ENCODE measurements at places on chromosomes 5 and 9. TPM values are rescaled to one million over a fixed set of nuclear protein-coding genes. Genes with fewer than 3 reads are reported as not detected.

GRCh38 chr5:1734271-1734907, 65.2 kb downstream of the MRPL36 start:
- no peak overlapping the region for H3K4me3 ChIP-seq
- no peaks in the 10 kb centered on the region for H3K36me3 ChIP-seq

- H3K4me3 ChIP-seq, result no peak overlapping the region
- no peaks in the 10 kb centered on the region for H3K36me3 ChIP-seq
- H3K27ac ChIP-seq, result peak overlapping the region; percentile 50
- no peak for DNase-seq
These were observed 103.6 kb downstream of the LURAP1L start for GRCh38 chr9:12878351-12878978.

GRCh38 chr5:1037123-1037670, 28.6 kb downstream of the NKD2 start:
- no peak overlapping the region for H3K4me3 ChIP-seq
- DNase-seq, result no peak
- H3K27ac ChIP-seq, result peak overlapping the region; percentile 80
- no peaks in the 10 kb centered on the region for H3K4me1 ChIP-seq

DNA sequence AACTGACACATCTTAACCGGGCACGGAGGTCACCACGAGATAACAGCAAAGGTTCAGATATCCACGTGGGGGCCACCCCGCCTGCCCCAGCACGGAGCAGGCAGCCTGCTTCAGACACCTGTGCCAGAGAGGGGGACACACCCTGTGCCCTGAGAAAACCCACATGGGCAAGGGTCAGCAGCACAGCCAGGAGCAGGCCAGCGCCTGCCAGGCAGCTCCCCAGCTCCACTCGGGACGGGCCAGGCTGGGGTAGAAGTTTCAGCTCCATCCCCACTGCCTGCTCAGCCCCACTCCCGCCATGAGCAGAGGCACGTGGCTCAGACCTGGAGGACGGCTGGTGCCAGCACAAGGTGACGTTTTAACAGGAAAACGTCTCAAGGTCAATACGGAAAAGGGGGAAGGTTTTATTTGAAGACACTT, 22.2 kb downstream of the SLC12A7 start:
- no peaks in the 10 kb centered on the region for H3K27me3 ChIP-seq
- H3K4me3 ChIP-seq, result no peak overlapping the region
- H3K27ac ChIP-seq, result peak overlapping the region; percentile 56

DNA sequence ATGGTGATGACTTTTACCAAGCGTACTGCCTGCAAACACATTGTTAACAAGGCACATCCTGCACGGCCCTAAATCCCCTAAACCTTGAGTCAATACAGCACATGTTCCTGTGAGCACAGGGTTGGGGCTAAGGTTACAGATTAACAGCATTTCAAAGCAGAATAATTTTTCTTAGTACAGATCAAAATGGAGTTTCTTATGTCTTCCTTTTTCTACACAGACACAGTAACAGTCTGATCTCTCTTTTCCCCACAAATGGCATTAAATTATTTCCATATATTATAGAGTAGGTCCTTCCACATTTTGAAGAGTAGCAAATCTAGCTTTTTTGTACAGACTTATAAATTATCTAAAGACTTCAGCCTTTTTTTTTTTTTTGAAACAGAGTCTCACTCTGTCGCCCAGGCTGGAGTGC, 1.6 kb upstream of the TMEM141 start:
- peak overlapping the region; percentile 46 for H3K4me3 ChIP-seq
- H3K27ac ChIP-seq, result peak overlapping the region; percentile 92

DNA sequence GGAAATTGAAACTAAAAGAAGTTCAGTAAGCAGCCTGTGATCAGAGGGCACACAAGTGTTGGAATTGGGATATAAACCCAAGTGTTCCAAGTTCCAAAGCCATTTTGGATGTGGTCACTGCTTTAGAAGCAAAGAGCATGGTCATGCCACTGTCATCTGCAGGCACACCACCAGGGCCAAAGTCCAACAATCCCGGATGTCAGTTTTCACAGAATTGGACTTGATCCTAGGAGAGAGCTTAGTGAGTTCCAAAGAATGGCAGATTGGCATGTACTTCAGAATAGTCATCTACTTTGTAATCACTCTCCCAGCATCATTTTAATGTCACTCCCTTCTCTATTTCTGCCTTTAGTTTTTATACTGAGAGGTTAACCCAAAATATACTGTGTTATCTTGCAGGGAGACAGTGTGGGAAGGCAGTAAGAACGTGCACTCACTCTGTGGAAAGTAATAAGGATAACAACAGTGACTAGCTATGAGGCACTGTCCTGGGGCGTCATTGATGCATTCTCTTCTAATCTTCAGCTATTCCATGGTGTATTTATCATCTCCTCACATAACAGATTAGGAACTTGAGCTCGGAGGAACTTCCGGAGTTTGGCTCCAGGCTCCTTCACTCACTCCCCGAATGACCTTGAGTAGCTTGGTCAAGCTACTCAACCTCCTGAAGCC, 388.0 kb downstream of the ACTL7B start:
- no peaks in the 10 kb centered on the region for H3K4me1 ChIP-seq
- no peak overlapping the region for H3K4me3 ChIP-seq
- no peak overlapping the region for H3K27ac ChIP-seq
- DNase-seq, result no peak
- peaks cover 50% of the 10 kb centered on the region for H3K27me3 ChIP-seq
- no peaks in the 10 kb centered on the region for H3K36me3 ChIP-seq

GRCh38 chr5:124285071-124285470, 461.4 kb downstream of the ZNF608 start:
- no peaks in the 10 kb centered on the region for H3K27me3 ChIP-seq
- no peak overlapping the region for H3K4me3 ChIP-seq
- no peak for DNase-seq
- peaks cover 17% of the 10 kb centered on the region for H3K4me1 ChIP-seq
- no peaks in the 10 kb centered on the region for H3K36me3 ChIP-seq

GRCh38 chr9:71859939-71860338, 51.1 kb downstream of the ABHD17B start:
- no peak overlapping the region for H3K27ac ChIP-seq
- DNase-seq, result no peak
- H3K4me1 ChIP-seq, result peaks cover 4% of the 10 kb centered on the region
- H3K27me3 ChIP-seq, result no peaks in the 10 kb centered on the region
- H3K4me3 ChIP-seq, result no peak overlapping the region
- H3K36me3 ChIP-seq, result peaks cover 37% of the 10 kb centered on the region

FRMD3 gene
- 0.73 TPM for total RNA-seq

GFI1B gene
- total RNA-seq, result not detected

BRIX1 gene
- 30.6 TPM for total RNA-seq

FST gene
- 2.3 TPM for total RNA-seq

CBY3 gene
- not detected for total RNA-seq
